ENCODE measurements at places on chromosomes 5 and 9. TPM values are rescaled to one million over a fixed set of nuclear protein-coding genes. Genes with fewer than 3 reads are reported as not detected.

- no peak overlapping the region for H3K27ac ChIP-seq
- DNase-seq: no peak
- H3K27me3 ChIP-seq: no peaks in the 10 kb centered on the region
These were observed 471.8 kb downstream of the KIF4B start for GRCh38 chr5:155485386-155485785.

GRCh38 chr5:105730982-105731381 lies 1939.8 kb downstream of the EFNA5 start:
- DNase-seq: no peak
- no peak overlapping the region for H3K4me3 ChIP-seq
- H3K27ac ChIP-seq: no peak overlapping the region

FBN2 gene
- total RNA-seq: 0.06 TPM

- DNase-seq: no peak
- no peaks in the 10 kb centered on the region for H3K4me1 ChIP-seq
- no peaks in the 10 kb centered on the region for H3K36me3 ChIP-seq
- H3K27ac ChIP-seq: no peak overlapping the region
These were observed 110.1 kb downstream of the SLIT3 start for GRCh38 chr5:169190849-169191248.

- no peak for DNase-seq
- no peak overlapping the region for H3K27ac ChIP-seq
- H3K36me3 ChIP-seq: no peaks in the 10 kb centered on the region
- H3K27me3 ChIP-seq: no peaks in the 10 kb centered on the region
- H3K4me3 ChIP-seq: no peak overlapping the region
- H3K4me1 ChIP-seq: peaks cover 4% of the 10 kb centered on the region
These were observed 287.3 kb downstream of the EFNA5 start for GRCh38 chr5:107383414-107383813.
